ENCODE measurements at places on chromosomes 1 and 21.

DNA sequence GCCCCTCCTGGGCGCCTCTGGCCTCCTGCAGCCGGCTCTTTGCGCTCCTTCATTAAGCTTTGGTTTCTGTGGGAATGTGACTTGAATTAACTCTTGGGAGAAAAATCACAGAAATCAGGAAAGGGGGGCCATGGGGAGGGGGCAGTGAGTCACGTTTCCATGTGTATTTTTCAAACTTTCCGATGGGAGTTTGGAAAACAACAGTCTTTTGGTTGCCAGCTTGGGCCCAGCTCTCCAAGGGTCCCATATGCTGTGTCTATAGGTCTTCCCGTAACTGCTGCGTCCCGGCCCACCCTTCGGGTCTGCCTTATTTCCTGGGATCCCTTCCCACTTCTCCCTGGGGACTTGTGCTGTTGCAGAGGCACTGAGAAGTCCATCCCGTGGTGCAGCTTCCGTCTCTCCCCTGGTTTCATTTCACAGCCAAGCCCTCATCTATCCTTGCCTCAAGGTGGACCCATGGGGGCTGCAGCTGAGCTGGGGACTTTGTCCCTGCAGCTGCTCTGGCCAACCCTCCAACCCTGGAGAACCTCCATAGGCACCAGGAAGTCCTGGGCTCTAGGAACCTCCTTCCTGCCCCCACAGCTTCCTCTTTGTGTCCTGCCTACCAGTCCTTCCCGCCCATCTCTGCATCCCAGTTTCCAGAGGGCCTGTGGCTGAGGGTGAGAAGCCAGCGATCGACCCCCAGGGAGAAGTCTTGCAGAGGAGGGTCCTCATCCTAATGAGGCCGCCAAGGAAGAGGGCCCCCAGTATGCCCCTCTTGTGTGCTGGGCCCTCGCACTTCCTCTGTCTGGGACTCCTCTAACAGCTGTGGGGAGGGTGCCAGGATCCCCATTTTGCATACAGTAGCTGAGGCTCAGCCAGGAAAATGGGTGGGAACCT is 11.6 kb upstream of the LMNA start:
- DNase-seq: no peak

- DNase-seq: no peak
Measured at GRCh38 chr1:220680085-220680687, 10.0 kb upstream of the C1orf115 start.

DNA sequence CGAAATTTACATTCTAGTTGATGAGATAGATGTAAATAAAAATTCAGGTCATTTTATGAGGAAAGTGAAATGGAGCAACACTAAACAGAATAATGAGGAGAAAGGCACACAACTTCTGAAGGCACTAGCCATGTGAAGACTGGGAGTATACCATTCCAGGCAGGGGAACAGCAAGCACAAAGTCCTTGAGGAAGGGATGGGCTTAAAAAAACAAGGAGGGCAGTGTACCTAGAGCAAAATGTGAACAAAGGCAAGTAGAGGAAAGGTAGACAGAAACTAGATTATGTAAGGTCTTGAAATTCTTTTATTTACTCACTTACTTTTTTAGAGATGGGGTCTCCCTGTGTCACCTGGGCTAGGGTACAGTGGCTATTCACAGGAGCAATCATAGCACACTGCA is 54.1 kb upstream of the LRIG2 start:
- no peak for DNase-seq

DNA sequence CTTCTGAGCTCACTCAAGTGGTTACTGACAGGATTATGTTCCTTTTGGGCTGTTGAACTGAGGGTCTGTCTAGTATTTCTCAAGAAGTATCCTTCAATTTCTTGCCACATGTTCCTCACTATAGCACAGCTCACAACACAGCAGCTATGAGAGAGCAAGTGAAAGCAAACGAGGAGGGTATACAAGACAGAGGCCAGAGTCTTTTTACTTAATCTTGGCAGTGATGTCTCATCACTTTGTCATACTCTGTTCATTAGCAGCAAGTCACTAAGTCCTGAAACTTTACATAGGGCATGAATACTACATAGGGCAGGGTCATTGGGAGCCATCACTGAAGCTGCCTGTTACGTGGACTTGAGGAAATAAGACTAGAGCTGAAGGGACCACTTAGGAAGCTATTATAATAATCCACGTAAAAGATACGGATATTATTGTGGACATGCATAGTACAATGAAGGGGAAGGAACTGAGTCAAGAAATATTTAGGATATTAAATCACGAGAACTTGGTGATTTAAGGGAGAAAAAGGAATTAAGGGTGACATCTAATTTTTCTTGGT is 63.7 kb downstream of the SLC30A7 start:
- DNase-seq: no peak

GRCh38 chr1:178143730-178144690 is 50.1 kb downstream of the RASAL2 start:
- no peak for DNase-seq

- no peak for DNase-seq
Measured at GRCh38 chr21:31983554-31983953, 110.7 kb downstream of the HUNK start.

DNA sequence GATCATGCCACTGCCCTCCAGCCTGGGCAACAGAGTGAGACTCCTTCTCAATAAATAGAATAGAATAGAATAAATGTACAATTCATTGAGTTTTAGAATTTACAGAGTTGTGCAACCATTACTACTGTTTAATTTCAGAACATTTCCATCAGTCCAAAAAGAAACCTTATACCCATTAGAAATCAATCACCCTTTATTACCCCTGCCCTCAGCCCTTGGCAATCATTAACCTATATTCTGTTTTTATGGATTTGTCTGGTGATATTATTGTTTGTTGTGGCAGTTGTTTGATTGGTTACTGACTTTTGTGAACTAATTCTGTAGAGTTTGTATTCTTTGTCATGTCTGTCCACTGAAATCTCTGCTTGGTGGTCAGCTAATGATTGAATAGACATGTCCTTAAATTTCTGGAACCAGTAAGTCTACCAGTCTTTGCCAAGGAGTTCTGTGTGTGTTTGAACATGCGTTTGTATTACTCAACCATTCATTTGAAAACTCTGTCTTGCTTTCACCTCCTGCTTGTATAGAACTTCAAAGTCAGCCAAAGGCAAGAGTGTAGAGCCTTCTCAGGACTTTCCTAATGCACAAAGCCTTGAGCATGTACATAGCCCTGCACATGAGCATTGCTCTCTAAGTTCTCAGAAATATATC is 208.8 kb downstream of the GPR52 start:
- no peak for DNase-seq

- no peak for DNase-seq
Measured at GRCh38 chr1:174028495-174028894, 6.3 kb upstream of the RC3H1 start.

DNA sequence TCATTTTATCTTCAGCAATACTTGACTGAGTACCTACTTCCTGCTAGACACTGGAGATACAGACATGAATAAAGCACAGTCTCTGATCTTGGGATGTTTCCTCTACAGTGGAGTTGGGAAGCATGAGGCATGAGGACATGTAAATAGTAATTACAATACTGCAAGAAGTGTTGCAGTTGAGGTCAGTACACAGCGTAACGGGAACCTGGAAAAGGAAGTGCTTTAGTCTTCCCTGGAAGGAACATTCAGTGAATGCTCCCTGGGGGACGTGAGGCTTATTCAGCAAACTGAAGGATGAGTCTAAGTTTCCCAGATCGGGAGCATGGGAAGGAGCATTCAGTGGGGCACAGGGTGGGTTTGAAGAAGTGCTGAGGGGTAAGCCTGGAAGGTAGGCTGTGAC is 112.4 kb downstream of the PIK3R3 start:
- no peak for DNase-seq
